ENCODE measurements at places on chromosomes 7 and 10. TPM values are rescaled to one million over a fixed set of nuclear protein-coding genes. Genes with fewer than 3 reads are reported as not detected.

The CYP3A5 gene
- 4.6 TPM for total RNA-seq

The ACHE gene
- 0.94 TPM for total RNA-seq

The ADAM12 gene
- 5.8 TPM for total RNA-seq

The OR13A1 gene
- total RNA-seq = not detected

The GRM8 gene
- 1.8 TPM for total RNA-seq

The GPER1 gene
- total RNA-seq = 11.1 TPM

The GATA3 gene
- total RNA-seq = 2.6 TPM

The TYSND1 gene
- 10.6 TPM for total RNA-seq

The FAM25G gene
- total RNA-seq = not detected

The FAM25A gene
- not detected for total RNA-seq

The IRF5 gene
- 8.7 TPM for total RNA-seq

The PODXL gene
- total RNA-seq = 54.9 TPM

The PON1 gene
- total RNA-seq = not detected

The MAP3K8 gene
- total RNA-seq = 85.2 TPM

The TCF7L2 gene
- 53.6 TPM for total RNA-seq

The LIPK gene
- not detected for total RNA-seq

The KNDC1 gene
- 7.1 TPM for total RNA-seq

The GPR15LG gene
- total RNA-seq = not detected

The ABCB4 gene
- total RNA-seq = 3.3 TPM

The STEAP1B gene
- total RNA-seq = 11.6 TPM

The PTN gene
- 5.6 TPM for total RNA-seq

The MRC1 gene
- total RNA-seq = 35.8 TPM

The JCAD gene
- 83.5 TPM for total RNA-seq

The PLPP4 gene
- total RNA-seq = 2.1 TPM

The NKX1-2 gene
- not detected for total RNA-seq

The NODAL gene
- not detected for total RNA-seq

The SPAG6 gene
- total RNA-seq = 0.31 TPM

The ADAM22 gene
- 8.5 TPM for total RNA-seq

The GDF2 gene
- not detected for total RNA-seq

The EPC1 gene
- 63.6 TPM for total RNA-seq

The PLXNA4 gene
- total RNA-seq = 9.0 TPM

The CTAGE8 gene
- 1.2 TPM for total RNA-seq

The MBL2 gene
- not detected for total RNA-seq

The SCART1 gene
- total RNA-seq = 4.7 TPM

The TRPV6 gene
- total RNA-seq = 0.40 TPM

The RAMP3 gene
- total RNA-seq = 59.6 TPM

The RAPGEF5 gene
- 62.8 TPM for total RNA-seq

The TUBAL3 gene
- 0.18 TPM for total RNA-seq

The BTBD16 gene
- total RNA-seq = 0.89 TPM

The COL28A1 gene
- total RNA-seq = 182 TPM

The GHRHR gene
- 1.2 TPM for total RNA-seq

The PNLIPRP2 gene
- 1.6 TPM for total RNA-seq

The GNGT1 gene
- not detected for total RNA-seq

The CDHR3 gene
- total RNA-seq = 8.2 TPM

The TSPAN13 gene
- total RNA-seq = 30.7 TPM

The PTPRN2 gene
- 12.7 TPM for total RNA-seq

The ZDHHC16 gene
- 32.1 TPM for total RNA-seq

The ELFN1 gene
- 2.4 TPM for total RNA-seq

The GPR37 gene
- 0.13 TPM for total RNA-seq

The GRID1 gene
- 15.4 TPM for total RNA-seq

The MKX gene
- 0.94 TPM for total RNA-seq

The CPA4 gene
- total RNA-seq = 2.3 TPM

The IL15RA gene
- 9.6 TPM for total RNA-seq

The KLF14 gene
- total RNA-seq = 1.1 TPM

The TMEM213 gene
- total RNA-seq = not detected

The CYP26C1 gene
- 0.85 TPM for total RNA-seq

The KLF6 gene
- total RNA-seq = 273 TPM

The SCIN gene
- 9.8 TPM for total RNA-seq

Measured in sciatic nerve (tissue), 2 donors.